ENCODE measurements at places on chromosomes 11 and 22.

GRCh38 chr11:97614606-97615005 lies 1224.8 kb downstream of the JRKL start:
- no peak for DNase-seq

- DNase-seq = no peak
Measured at GRCh38 chr11:72720784-72721183, 31.4 kb downstream of the ARAP1 start.

- DNase-seq = peak; percentile 55
Measured at GRCh38 chr11:107821199-107821927, 37.2 kb downstream of the SLC35F2 start.

GRCh38 chr11:61716478-61717285 lies 35.8 kb upstream of the MYRF start:
- no peak for DNase-seq

- DNase-seq = no peak
Measured at GRCh38 chr11:5700421-5701054, 10.9 kb downstream of the TRIM22 start.

DNA sequence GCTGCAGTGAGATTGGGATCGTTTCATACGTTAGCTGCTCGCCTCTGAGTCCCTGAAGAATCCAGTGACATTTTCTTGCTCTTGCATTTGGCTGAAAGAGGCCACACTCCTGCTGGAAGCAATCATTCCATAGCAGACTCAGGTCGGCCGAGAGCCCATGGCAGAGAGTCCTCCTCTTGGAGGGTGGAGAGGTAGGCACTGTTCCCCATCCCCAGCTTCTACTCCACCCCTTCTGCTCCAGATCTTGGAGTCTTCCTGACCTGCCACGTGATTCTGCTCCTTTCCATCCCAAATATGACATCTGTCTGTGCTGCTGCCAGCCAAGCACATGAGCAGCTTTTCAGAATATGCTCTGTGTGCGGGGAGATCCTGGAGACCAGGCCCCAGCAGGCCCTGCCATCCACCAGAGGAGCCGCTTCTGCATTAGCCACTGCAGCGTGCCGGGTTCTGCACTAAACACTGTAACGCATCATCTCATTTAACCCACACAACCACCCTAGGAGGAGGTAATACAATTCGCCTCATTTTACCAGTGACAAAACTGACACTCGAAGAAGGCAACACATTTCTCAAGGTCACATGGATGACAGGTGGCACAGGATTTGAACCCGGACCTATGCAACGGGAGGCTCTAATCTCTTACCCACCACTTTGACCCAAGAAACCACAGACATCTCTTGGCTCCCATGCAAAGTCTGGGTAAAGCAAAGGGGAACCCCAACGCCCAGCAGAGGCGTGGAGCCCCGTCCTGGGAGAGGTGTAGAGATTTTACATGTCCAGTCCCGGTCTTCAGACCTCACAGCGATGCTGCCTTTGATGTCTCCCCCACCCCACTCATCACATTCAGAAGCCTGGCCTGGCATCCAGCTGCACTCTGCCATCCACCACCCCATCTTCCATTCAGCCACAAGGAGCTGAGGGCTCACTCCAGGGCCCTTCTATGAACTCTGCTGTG lies 78.8 kb downstream of the FEZ1 start:
- no peak for DNase-seq

GRCh38 chr11:66881451-66881835 lies 24.6 kb downstream of the LRFN4 start:
- no peak for DNase-seq

GRCh38 chr11:7927635-7928034 lies 3.4 kb downstream of the OR10A6 start:
- DNase-seq = no peak

DNA sequence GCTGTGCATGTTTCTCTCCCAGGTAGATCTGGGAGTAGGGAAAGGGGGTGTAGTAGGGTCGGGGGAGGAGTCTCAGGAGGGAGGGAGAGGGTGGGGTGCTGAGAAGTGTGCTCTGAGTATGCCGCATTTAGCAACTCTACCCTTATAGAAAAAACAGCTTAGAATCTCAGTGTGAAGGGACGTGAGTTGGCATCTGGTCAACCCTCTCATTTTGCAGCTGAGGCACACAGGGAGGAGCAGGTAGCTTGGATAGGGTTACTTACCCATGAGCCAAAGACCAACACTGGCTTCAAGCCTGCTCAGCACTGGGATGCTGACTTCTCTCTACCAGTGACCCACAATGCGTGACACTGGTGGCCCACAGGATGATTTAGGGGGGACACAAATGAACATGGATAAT lies 95.9 kb downstream of the FBXO7 start:
- no peak for DNase-seq

DNA sequence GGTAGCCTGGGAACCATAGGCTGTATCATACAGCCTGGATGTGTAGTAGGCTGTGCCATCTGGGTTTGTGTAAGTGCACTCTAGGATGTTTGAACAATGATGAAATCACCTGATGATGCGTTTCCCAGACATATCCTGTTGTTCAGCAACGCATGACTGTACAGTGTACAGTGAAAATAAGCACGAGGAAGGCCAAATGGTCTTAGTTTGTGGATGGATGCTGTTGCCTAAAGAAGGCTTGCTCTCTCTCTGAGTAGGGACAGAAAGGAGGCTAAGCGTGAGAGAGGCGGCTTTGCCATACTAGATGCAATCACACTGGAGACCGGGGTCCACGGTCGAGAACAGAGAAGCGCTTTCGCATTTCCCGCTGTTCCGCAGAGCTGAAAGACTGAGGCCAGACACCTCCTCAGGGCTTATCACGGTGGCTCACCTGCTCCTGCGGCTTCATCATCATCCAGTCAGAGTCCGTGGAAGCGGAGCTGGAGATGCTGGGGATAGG lies 27.6 kb upstream of the APLP2 start:
- peak; percentile 49 for DNase-seq

DNA sequence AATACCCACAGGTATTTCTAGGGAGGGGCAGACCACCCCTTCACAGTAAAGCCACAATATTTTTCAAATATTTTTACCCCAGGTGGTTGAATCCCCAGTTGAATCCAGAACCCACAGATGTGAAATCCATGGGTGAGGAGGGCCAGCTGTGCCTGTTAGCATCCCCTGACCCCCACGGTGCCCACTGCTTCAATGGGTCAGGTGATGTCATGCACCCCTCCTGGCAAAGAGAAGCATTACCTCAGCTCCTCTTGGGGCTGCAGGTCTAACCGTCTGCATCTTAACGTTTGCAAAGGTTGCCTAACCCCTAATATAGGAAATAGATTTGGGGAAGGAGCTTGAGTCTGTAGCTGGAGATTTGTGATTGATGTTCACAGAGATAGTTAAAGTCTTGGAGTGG lies 24.7 kb upstream of the IL17RA start:
- no peak for DNase-seq

GRCh38 chr11:130945896-130946295 lies 29.6 kb upstream of the SNX19 start:
- DNase-seq = peak; percentile 67

DNA sequence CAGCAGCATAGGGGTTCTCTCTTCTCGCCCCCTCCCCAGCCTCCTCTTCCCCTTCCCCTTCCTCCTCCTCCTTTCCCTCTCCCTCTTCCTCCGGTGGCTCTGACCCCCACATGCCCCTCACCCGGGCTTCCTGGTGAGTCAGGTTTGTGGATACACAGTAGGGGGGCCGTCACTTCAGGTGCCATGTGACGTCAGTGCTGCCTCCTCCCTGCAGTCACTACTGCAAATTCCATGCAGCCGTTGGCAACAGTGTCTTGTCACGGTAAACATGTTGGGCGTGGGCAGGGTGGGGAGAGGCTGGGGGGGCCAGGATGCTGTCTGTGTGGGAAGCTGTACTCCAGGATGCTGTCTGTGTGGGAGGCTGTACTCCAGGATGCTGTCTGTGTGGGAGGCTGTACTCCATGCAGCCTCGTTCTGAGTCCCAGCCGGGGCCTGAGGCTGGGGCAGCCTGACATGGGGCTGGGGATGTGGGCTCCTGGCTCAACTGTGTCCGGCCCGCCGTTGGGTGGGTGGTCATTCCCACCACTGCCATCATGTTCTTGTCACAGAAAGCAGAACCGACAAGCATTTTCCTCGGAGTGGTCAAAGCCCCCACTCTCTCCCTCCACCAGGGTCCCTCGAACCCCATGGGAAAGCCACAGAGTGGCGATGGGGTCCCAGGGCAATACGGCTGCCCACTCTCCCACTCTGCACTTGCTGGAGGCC lies 2.4 kb upstream of the MUC2 start:
- DNase-seq = peak; percentile 68

GRCh38 chr11:20536784-20537183 lies 62.6 kb upstream of the SLC6A5 start:
- DNase-seq = no peak

GRCh38 chr11:22577854-22578253 lies 47.8 kb downstream of the FANCF start:
- no peak for DNase-seq

- DNase-seq = no peak
Measured at GRCh38 chr11:22407921-22408320, 69.7 kb downstream of the SLC17A6 start.

GRCh38 chr11:17952487-17952886 lies 60.4 kb downstream of the SERGEF start:
- DNase-seq = no peak

DNA sequence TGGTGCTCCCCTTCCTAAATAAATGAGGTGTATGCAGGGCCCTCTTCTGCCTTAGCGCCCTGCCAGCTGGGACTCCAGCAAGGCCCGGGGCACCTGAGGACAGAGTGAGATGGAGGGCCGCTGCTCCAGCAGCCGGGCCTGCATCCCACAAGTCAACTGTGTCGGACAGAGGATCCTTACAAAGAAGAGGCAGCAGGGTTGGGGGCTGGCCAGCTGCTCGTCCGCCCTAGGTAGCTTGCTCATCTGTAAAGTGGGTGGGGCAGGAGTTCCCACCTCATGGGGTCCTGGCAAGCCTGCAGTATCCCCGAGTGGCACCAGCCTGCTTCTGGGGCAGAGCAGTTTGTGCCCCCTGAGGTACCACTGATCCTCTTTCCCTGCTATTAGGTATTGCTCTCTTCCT lies 7.6 kb downstream of the TMEM121B start:
- DNase-seq = no peak

DNA sequence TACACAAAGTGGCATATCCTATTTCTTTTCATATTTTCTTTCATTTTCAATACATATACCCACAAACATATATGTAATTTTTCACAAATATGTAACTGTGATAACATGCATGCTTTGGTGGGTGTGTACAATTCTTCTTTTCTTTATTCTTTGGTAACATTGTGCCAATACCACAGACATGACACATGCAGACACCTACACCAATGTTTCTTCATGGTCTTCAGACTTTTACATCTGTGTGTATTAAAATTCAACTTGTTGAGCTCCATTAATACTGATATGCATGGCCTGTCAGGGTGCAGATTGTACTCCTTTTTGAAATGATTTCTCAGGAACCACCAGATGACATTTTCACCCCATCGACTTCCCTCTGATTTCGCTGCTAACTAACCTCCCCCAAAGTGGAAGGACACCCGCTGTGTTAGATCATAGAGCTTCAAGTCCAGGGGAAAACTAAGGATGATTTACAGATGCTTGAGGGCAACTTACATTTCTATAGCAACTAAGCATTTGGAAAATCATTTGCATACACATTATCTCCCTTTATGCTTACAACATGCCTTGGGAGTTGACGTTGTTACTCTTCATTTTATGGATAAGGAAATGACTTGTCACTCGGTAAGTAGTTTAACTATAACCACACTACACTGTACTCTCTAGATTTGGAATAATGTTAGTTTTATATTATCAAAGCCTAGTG lies 10.5 kb upstream of the PANX3 start:
- no peak for DNase-seq

DNA sequence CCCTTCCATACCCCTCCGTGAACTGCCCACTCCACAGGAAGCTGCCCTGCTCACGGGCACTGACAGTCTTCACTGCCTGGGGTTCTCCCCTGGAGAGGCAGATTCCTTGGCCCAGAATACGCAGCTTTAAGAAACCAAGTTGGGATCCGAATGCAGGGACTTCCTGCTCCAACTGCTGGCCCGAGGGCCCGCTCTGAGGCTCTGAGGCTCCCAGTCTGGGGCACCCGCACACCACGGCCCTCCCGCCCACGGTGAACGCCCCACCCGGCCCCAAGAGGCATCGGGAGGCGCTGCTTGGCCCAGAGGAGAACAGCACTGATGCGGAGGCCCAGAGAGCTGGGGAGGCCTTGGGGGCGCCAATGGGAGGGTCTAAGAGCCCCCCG lies 42.3 kb downstream of the IGF2 start:
- DNase-seq = no peak

GRCh38 chr11:27353593-27354358 lies 9.2 kb downstream of the CCDC34 start:
- DNase-seq = no peak

DNA sequence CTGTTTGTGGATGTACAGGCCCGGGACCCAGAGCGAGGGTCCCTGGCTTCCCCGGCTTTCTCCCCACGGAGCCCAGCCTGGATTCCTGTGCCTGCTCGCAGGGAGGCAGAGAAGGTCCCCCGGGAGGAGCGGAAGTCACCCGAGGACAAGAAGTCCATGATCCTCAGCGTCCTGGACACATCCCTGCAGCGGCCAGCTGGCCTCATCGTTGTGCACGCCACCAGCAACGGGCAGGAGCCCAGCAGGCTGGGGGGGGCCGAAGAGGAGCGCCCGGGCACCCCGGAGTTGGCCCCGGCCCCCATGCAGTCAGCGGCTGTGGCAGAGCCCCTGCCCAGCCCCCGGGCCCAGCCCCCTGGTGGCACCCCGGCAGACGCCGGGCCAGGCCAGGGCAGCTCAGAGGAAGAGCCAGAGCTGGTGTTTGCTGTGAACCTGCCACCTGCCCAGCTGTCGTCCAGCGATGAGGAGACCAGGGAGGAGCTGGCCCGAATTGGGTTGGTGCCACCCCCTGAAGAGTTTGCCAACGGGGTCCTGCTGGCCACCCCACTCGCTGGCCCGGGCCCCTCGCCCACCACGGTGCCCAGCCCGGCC lies 16.7 kb upstream of the ACR start:
- DNase-seq = no peak

Measured in astrocyte of the hippocampus (primary cell).